ENCODE measurements at places on chromosomes 12 and 14.
A peak's percentile ranks its signal among the peaks of the same experiment; 100 is the strongest.

- DNase-seq: no peak
Observed at GRCh38 chr12:116637589-116638150, 78.5 kb downstream of the MAP1LC3B2 start.

GRCh38 chr14:69769623-69770022, 2.7 kb downstream of the SRSF5 start:
- DNase-seq: no peak

GRCh38 chr14:75294649-75295033, 16.0 kb downstream of the FOS start:
- peak; percentile 18 for DNase-seq

DNA sequence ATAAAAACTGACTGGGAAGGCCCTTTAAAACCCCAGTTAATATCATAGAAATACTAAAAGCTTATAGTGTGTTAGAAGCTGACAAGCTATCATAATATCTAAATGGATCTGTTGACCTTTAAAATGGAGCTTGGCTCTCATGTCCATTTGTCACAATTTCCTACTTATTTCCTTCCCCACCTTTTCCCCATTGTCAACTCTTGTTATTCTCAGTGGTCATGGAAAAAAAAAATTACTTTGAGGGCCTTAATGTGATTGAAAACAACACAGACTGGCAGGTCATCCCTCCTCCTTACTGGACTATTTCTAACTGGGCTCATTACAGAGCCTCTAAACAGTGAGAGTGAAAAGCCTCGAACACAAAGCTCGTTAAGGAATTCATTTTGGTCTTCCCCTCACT, 13.7 kb upstream of the WNK1 start:
- DNase-seq: no peak

DNA sequence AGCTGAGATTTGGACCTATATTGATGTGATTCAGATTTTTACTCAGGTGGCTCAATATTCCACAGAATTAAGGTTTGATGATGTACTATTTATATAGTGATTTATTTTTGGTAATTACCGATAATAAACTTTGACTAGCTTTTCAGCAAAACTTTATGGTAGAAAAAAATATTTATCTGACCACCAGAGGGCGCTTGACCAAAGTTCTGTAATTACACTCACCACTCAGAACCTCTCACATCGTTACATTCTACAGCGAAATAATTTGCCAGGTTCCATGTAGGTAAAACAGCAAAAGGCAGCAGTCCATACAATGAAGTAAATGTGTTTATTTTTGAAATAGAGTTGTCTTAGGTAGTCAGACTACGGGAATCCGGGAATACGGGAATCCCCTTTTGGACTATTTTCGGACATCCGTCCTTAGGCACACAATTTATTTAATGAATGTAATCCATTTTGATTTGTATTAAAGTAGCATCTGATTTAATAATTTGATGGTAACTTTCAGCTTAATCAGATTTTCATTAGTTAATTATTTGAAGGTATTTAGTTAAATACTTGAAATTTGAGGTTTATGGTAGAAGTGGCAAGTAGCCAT, 143.0 kb upstream of the DDHD1 start:
- DNase-seq: peak; percentile 28
